NCI-H1092 treated with DMSO at 0.1 percent for 48 hours (cell line): ENCODE measurements at places on chromosomes 16 and 17.

GRCh38 chr17:17682293-17682736 lies 1.1 kb downstream of the RAI1 start:
- DNase-seq, result no peak

DNA sequence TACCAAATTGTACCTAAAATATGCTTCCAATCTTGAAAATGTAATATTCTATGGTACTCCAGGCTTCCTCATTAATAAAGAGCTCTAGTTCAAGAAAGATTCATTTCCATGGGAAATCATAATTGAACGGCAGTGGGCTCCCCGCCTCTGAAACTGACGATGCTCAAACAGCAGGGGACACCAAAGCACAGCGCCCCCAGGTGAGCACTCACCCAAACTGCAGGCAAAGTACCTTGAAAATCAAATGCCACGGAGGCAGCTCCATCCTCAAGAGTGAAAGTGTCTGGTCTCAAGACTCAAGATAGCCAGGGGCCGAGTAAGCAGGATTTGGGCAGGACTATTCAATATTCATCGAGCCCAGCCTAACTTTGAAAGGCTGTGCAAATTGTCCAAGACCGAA lies 217.4 kb upstream of the TNRC6C start:
- DNase-seq, result no peak

GRCh38 chr16:77762262-77762661 lies 26.1 kb upstream of the VAT1L start:
- DNase-seq, result no peak

GRCh38 chr17:54860617-54861470 lies 39.8 kb upstream of the TOM1L1 start:
- DNase-seq, result no peak

- no peak for DNase-seq
Observed at GRCh38 chr17:48055531-48056245, 7.5 kb downstream of the NFE2L1 start.

GRCh38 chr16:19850131-19850817 lies 34.4 kb downstream of the GPRC5B start:
- no peak for DNase-seq

DNA sequence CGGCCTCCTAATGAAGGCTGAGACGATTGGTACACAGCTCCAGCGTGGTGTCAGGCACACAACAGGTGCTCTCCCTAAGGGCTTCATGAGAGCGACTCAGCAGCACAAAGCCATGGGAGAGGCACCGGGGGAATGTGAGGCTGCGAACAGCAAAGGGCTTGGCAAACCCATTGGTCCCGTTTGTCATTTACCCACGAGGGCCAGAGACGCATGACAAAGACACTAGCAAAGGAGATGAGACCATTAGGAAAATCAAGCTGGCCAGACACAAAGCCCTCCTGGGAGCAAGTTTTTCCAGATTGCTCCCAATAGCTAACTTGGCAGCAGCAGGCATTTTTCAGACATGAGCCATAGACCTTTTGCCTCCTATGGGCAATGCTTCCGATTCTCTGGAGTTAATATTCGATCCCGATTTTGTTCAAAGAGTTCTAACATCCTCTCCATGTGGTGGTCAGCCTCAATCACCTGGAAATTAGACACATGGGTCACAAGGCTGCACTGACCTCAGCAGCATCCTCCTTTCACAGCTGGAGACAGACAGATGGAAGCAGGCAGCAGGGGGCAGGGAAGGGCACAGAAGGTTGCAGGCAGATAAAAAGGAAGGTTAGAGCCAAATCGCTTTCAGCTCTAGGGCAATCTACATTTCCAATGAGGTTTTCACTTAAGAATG lies 38.2 kb downstream of the TK2 start:
- no peak for DNase-seq

GRCh38 chr17:66207936-66208335 lies 16.0 kb upstream of the CEP112 start:
- DNase-seq, result no peak

GRCh38 chr16:66903544-66904427 lies 14.9 kb downstream of the CDH16 start:
- DNase-seq, result no peak

- DNase-seq, result no peak
Observed at GRCh38 chr17:40541873-40542557, 23.3 kb downstream of the CCR7 start.

GRCh38 chr17:48110761-48111160 lies 3.2 kb downstream of the SNX11 start:
- no peak for DNase-seq

DNA sequence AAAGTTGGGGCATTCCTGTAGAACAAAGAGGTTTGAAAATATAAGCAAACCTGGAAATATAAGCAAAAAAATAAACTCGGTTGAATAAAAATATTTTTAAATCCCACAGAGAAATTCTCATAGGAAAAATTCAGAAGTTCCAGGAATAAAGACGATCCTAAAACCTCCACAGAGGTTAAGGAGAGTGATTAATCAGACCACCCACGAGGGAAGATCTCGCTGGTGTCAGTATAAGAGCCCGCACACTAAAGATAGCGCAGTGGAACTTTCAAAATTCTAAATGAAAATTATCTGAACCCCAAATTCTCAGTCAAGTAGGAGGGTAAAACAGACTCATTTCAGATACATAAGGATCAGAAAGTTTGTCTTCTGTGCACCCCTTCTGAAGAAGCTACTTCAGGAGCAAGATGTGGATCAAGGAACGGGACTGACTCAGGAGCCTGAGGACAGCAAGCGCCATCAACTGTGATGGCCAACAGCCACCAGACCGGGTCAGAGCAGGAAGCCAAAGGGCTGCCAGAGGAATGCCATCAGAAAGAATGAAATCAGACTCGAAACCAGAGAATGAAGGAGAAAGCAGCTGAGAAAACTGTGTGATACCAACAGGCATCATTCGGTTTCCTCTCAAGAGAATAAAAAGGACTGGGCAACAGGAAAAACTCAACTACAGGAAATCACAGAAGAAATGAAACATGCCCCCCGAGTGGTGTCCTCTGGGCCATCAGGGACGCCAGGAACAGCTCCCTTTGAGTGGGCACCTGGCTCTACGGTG lies 66.9 kb downstream of the CYTH1 start:
- no peak for DNase-seq

DNA sequence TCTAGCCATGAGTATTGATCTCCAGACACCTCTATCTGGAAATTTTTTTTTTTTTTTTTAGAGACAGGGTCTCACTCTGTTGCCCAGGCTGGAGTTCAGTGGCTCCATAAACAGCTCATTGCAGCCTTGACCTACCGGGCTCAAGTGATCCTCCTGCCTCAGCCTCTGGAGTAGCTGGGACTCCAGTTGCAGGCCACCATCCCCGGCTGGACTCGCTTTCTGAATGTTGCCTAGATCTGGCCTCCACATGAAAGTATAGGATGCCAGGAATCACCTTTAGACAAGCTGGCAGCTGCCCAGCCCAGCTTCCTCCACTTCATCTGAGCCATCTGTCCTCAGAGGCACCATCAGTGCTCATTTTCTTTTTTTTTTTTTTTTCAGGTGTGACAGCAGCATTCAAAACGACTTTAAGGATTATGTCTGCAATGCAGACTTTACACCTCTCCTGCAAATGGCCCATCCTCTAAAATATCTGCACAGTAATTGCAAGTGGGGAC lies 6.4 kb upstream of the PRR14 start:
- DNase-seq, result no peak

DNA sequence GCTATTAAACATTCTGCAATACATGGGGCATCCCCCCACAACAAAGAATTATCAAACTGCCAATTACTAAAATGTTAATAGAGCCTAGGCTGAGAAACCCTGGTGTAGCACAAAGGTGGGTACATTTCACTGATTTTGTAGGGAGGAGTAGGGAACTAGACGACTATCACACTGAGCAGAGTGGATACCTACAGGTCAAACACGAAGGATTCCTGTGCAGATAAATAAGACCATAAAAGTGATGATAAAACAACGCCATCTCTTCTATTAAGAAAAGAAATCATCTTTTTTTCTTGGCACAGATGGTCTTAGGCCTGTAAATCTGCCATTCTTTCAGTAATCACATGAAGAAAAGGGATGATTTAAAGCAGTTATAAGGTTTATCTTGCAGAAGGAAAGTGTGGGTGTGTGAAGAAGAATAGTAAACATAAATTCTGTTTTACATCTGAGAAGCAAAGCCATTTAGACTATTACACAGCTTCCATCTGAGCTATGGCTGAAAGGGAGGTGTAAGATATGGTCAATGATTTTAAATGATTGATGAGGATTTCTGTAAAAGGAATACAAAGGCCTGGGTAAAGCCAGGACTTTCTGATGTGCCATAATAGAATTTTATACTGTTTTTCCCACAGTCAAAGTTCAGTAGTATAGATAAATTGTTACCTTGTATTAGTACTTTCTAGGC lies 429.4 kb upstream of the GOT2 start:
- DNase-seq, result no peak

GRCh38 chr16:78269256-78269655 lies 169.8 kb downstream of the WWOX start:
- DNase-seq, result no peak

DNA sequence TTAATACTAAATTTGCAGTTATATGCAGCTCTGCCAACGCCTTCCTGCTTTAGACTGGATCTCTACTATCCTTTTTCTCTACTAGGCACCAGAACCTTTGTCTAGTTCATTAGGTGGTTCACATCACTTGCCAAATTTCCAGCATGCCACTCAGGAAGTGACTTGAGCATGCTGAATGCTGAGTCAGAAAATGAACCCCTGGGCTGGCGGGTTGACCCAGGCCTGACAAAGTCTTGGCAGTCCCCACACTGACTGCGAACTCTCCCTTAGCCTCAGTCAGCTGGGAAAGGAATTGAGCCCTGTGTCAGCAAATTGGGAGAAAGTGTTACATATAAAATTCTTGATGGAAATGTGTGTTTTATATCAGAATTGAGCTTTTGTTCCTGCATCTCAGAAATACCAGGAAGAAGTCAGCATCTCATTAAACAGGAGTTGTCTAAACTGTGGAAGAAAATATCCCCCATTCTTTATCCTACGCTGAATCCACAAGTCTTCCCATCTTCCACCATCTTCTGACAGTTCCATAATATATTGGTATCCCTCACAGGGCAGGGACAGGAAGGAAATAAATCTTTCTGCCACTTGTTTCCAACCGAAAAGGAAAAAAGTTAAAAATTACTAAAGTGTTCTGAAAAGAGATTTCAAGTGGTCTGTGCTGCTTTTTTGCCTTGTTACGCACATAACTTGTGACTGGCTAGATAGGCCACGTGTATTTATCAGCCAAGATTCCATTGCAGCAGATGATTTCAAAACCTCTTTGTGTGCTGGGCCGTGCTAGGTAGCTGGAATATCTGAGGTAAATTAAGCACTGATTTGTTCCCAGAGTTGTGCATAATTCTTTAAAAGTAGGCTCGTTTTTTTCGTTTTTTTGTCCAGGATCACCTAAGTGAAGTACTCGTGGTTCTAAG lies 16.7 kb upstream of the SLC12A3 start:
- no peak for DNase-seq

- no peak for DNase-seq
Observed at GRCh38 chr17:6555331-6556120, 829 bp downstream of the PITPNM3 start.

DNA sequence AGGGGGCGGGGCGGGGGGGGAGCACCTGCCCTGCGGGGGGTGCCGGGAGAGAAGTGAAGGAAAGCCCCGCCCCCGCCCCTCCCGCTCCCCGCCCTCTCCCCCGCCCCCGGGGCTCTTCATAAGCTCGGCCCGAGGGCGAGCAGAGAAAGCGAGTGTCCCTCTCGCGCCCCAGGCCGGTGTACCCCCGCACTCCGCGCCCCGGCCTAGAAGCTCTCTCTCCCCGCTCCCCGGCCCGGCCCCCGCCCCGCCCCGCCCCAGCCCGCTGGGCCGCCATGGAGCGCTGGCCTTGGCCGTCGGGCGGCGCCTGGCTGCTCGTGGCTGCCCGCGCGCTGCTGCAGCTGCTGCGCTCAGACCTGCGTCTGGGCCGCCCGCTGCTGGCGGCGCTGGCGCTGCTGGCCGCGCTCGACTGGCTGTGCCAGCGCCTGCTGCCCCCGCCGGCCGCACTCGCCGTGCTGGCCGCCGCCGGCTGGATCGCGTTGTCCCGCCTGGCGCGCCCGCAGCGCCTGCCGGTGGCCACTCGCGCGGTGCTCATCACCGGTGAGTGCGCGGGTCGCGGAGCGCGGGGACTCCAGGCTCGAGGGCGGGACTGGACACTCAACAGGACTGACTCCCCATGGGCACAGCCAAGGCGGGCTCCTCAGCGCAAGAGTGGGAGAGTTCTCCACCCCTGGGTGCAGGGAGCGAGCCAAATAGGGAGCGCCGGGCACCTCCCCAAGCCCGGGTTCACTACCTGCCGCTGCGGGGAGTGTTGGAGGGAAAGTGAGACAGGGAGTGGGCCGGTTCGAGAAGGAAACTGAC lies at the start of gene HSD11B2:
TSS of gene HSD11B2 (plus strand) at position 145 of the 798 bp plus-strand sequence. CDS start at position 273, 128 bp downstream.
- peak; percentile 58 for DNase-seq

- peak; percentile 28 for DNase-seq
Observed at GRCh38 chr17:50806141-50806643, 29.2 kb upstream of the WFIKKN2 start.

DNA sequence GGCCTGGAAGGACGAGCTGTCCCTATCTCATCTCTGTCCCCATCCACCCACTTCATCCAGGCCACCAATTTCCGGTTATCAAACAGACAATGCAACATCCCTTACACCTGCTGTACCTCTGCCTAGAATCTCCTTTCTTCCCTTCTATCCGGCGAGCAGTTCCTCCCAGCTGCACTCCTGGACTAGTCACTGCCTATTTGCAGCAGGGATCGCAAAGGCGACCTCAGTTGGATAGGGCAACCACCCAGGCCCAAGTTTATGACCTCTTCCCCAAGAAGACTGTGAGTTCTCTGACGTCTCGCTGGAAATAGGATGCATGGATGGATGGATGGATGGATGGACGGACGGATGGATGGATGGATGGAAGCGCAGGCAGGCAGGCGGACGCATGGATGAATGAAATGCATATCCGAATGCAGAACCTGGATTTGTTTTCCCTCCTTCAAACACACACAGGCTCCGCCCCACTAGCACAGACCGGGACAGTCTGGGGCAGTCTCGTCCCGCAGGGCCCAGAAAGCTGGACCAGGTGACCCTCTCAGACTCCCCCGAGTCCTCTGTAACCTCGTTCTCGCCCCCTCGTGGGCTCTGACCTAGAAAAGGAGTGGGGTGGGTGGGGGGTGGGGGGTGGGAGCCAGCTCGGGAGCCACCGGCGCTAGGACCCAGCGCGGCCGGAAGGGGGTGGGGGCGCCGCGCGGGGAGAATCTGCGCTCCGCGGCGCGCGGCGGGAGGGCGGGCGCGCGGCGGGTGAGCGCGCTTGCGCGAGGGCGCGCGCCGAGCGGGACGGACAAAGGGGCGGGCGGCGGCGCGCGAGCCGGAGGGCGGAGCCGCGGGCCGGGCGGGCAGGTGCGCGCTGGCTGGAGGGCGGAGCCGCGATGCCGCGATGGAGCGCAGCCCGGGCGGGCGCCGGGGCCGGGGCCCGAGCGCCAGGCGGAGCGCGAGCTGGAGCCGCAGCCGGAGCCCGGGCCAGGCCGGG lies at the start of gene SBK1:
TSS of gene SBK1 (plus strand) at position 875 of the 976 bp plus-strand sequence. CDS start 24,867 bp downstream, outside the sequence.
- DNase-seq, result peak; percentile 81
